Neural progenitor cell (in vitro differentiated cells): ENCODE measurements at places on chromosomes 2 and 18.

DNA sequence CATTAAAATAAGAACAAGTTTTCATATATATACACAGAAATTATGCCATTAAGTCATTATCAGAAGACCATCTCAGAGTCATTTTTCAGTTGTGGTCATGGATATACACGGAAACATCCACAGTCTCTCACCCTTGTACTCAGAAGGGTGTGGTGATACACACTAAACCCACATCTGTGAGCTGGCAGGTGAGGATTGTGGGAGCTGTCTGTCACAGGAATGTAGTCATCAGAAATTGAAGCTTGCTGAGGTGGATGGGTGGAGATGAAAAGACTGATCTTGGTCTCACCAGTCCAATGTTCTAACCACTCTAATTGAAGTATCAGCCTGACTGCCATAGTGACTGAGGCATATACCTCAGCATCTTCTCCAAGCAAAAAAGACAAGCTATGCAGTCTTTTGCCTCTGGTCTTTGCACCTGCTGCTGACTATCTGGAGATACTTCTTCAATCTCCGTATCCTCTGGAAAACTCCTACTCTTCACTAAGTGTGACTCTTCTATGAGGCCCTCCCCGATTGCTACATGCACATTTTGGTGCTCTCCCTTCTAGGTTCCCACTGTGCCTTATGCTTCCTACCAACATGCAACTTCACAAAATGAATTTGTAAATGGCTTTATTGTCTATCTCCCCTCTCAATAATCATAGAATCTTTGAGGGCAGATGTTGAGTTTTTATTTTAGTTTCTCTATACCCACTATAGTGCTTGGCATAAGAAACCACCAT is 232.8 kb downstream of the DYM start:
- H3K27me3 ChIP-seq = no peaks in the 10 kb centered on the region
- H3K27ac ChIP-seq = no peak overlapping the region
- H3K4me3 ChIP-seq = no peak overlapping the region
- no peaks in the 10 kb centered on the region for H3K36me3 ChIP-seq
- no peaks in the 10 kb centered on the region for H3K4me1 ChIP-seq
- no peak for DNase-seq

DNA sequence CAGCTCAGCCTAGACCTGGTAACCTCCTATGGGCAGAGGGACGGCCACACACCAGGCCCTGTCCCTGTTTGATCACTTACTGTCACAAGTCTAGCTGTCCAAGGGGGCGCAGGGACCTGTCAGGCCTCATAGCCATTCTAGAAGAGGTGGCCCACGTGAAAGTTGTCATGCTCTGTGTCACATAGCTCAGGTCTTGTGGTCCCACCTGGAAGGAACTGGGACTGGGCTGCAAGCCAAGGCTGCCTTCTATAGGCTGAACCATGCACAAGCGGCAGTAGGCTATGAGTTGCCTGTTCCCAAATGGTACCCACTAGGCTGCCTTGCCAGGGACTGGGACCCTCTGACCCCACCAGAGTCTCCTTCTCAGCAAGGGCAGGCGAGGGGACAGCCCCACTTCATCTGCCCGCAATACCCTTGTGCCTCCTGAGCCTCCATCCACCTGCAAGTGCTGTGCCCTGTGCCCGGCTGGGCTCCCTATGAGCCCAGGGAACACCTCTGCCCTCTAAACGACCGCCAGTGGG is 177.5 kb downstream of the ANAPC1 start:
- DNase-seq = no peak
- H3K27ac ChIP-seq = peak overlapping the region; percentile 97
- no peaks in the 10 kb centered on the region for H3K27me3 ChIP-seq
- no peak overlapping the region for H3K4me3 ChIP-seq
- peaks cover 70% of the 10 kb centered on the region for H3K4me1 ChIP-seq
- H3K36me3 ChIP-seq = no peaks in the 10 kb centered on the region

- no peak overlapping the region for H3K27ac ChIP-seq
- no peaks in the 10 kb centered on the region for H3K27me3 ChIP-seq
- no peak overlapping the region for H3K4me3 ChIP-seq
- H3K4me1 ChIP-seq = peaks cover 10% of the 10 kb centered on the region
- H3K36me3 ChIP-seq = no peaks in the 10 kb centered on the region
Observed at GRCh38 chr2:49111006-49111405, 43.3 kb downstream of the FSHR start.

GRCh38 chr2:97750017-97750416 is 36.6 kb downstream of the ZAP70 start:
- no peaks in the 10 kb centered on the region for H3K36me3 ChIP-seq
- no peak for DNase-seq
